Left lung (tissue), 14 donors: ENCODE measurements at places on chromosomes 1 and 21. TPM values are rescaled to one million over a fixed set of nuclear protein-coding genes. Genes with fewer than 3 reads are reported as not detected.

CYYR1 gene
- 20.4 TPM for total RNA-seq

SPRR1B gene
- total RNA-seq, result not detected

DNA sequence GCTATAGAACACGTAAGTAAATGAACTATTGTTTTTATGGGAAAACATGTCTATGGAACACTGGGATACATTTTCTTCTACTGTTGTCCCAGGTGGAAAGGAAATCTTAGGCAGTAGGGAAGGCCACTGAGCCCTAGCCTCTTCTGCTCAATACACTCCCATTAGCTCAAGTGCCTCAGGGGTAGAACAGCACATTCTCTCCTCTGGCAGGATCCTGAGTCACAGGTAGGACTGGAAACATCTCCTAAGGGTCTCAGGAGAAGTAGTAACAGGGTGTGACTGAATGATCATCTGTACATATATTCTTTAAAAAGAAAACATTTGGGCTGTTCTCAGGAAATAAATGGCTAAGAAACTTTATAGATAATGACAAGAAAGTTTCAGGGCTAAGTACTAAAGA, 175.6 kb upstream of the ESRRG start:
- H3K27ac ChIP-seq, result no peak overlapping the region
- no peaks in the 10 kb centered on the region for H3K4me1 ChIP-seq

GRCh38 chr1:157407917-157408525, 144.3 kb downstream of the FCRL5 start:
- H3K27ac ChIP-seq, result no peak overlapping the region
- H3K4me3 ChIP-seq, result no peak overlapping the region
- no peaks in the 10 kb centered on the region for H3K27me3 ChIP-seq
- H3K36me3 ChIP-seq, result no peaks in the 10 kb centered on the region
- peaks cover 7% of the 10 kb centered on the region for H3K4me1 ChIP-seq
- DNase-seq, result no peak

DNA sequence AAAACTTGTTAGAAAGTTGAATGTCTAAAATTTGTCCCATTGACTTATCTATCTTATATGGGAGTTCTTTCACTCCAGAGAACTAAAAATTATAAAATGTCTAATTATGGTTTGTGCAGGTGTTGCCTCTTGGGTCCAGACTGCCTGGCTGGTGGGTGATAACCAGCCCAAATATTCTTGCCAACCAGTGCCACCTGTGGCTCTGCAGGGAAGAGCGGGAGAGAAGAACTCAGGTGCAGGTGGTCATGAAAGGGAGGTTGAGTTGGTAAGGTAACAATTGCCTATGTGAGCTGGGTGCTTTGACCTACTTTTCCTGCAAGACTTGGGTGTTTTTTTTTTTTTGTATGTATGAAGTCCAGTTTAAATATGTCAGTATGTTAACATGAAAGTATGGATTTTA, 10.2 kb downstream of the RPS6KC1 start:
- no peak for DNase-seq
- H3K36me3 ChIP-seq, result no peaks in the 10 kb centered on the region
- H3K4me1 ChIP-seq, result no peaks in the 10 kb centered on the region
- H3K27me3 ChIP-seq, result no peaks in the 10 kb centered on the region

DNA sequence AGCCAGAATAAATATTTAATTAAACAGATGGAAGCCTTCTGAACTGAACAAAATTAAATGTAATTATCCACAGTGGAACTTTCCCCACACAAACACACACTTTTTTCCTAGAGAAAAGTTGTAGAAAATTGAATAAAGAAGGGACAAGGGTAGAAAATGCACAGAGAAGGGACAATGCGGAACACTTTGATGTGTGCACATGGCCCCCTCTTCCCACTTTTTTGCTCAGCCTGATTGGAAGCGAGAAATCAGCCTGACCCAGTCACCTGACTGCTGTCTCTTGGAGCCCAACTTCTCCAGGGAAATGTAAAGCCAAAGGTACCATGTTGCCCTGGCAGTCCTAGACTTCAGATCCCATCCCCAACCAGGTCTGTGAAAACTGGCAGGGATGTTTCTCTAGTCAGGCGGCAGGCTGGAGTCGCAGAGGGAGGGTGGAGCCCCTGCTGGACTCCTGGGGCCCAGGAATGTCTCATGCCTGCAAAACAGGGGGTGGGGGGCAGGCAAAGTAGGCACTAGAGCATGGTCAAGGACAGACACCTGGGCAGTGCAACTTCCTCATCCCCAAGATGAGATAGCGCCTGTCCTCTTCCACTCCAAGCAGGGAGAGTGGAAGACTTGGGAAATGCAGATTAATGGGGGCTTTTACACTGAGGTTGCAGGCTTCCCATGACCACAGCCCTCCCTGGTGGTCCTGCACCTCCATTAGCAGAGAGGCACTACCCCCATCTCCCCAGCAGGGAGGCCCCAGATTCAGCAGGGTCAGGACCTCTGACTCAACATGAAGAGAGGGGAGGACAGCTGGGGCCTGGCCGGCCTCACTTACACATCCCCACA, 2.8 kb downstream of the CERS2 start:
- peak; percentile 45 for DNase-seq
- H3K4me3 ChIP-seq, result peak overlapping the region; percentile 87
- H3K27ac ChIP-seq, result peak overlapping the region; percentile 91
- H3K27me3 ChIP-seq, result no peaks in the 10 kb centered on the region
- peaks cover 70% of the 10 kb centered on the region for H3K4me1 ChIP-seq
- no peaks in the 10 kb centered on the region for H3K36me3 ChIP-seq

DNA sequence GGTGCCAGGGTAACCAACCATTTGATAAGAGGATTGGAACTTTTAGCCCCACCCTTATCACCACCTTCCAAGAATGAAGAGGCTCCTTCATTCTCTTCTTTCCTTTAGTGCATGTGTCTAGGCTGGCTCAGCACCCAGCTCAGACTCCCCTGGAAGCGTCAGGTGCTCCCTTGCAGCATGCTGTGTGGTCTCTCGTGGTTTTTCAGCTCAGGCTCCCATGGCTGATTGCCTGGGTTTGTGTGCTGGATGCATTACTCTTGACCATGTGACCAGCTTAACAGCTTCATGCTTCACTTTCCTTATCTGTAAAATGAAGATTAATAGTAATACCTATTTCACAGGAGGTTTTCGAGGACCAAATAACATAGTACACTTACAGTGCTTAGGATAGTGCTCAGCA, 198.4 kb downstream of the HHAT start:
- no peaks in the 10 kb centered on the region for H3K36me3 ChIP-seq
- no peak for DNase-seq
- H3K4me3 ChIP-seq, result no peak overlapping the region
- no peaks in the 10 kb centered on the region for H3K27me3 ChIP-seq
- no peaks in the 10 kb centered on the region for H3K4me1 ChIP-seq

GRCh38 chr1:25705699-25706098, 89.1 kb downstream of the MAN1C1 start:
- no peaks in the 10 kb centered on the region for H3K27me3 ChIP-seq
- no peaks in the 10 kb centered on the region for H3K4me1 ChIP-seq
- H3K27ac ChIP-seq, result no peak overlapping the region
- H3K36me3 ChIP-seq, result no peaks in the 10 kb centered on the region

GRCh38 chr1:64980745-64981600, 14.6 kb upstream of the JAK1 start:
- H3K27me3 ChIP-seq, result no peaks in the 10 kb centered on the region
- H3K4me3 ChIP-seq, result no peak overlapping the region
- peak overlapping the region; percentile 28 for H3K27ac ChIP-seq
- H3K4me1 ChIP-seq, result no peaks in the 10 kb centered on the region
- no peak for DNase-seq

DNA sequence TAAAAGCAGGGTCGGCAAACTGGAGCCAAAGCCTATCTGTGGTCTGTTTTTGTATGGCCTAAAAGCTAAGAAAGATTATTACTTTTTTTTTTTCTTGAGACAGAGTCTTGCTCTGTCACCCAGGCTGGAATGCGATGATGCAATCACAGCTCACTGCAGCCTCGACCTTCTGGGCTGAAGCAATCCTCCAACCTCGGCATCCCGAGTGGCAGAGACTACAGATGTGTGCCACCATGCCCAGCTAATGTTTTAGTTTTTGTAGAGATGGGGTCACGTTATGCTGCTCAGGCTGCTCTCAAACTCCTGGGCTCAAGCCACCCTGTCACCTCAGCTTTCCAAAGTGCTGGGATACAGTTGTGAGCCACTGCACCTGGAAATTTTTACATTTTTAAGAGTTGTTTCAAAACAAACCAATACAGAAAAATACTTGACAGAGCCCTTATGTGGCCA, 6.5 kb upstream of the GLRX2 start:
- no peaks in the 10 kb centered on the region for H3K27me3 ChIP-seq
- peak; percentile 76 for DNase-seq
- no peaks in the 10 kb centered on the region for H3K36me3 ChIP-seq
- H3K4me3 ChIP-seq, result no peak overlapping the region
- H3K27ac ChIP-seq, result no peak overlapping the region
